ENCODE measurements at places on chromosomes 4 and X. TPM values are rescaled to one million over a fixed set of nuclear protein-coding genes. Genes with fewer than 3 reads are reported as not detected.

CXXC4 gene
- under 0.01 TPM for total RNA-seq

DDIT4L gene
- total RNA-seq = 4.6 TPM

KLHL4 gene
- total RNA-seq = 4.4 TPM

CFP gene
- 0.19 TPM for total RNA-seq

NPY1R gene
- 1.1 TPM for total RNA-seq

COL25A1 gene
- total RNA-seq = 0.19 TPM

TMEM154 gene
- 0.96 TPM for total RNA-seq

PAK3 gene
- total RNA-seq = 4.0 TPM

HHIP gene
- 69.6 TPM for total RNA-seq

AFAP1 gene
- 57.8 TPM for total RNA-seq

PDE6B gene
- not detected for total RNA-seq

TCP11X2 gene
- not detected for total RNA-seq

TMEM255A gene
- under 0.01 TPM for total RNA-seq
